ENCODE measurements at places on chromosomes 2 and 18. TPM values are rescaled to one million over a fixed set of nuclear protein-coding genes. Genes with fewer than 3 reads are reported as not detected.

The MAL gene
- total RNA-seq, result 8.7 TPM

The CABLES1 gene
- 3.1 TPM for total RNA-seq

The LYG2 gene
- not detected for total RNA-seq

The SERPINB4 gene
- total RNA-seq, result not detected

The NGEF gene
- 0.51 TPM for total RNA-seq

GRCh38 chr2:238651306-238652052, 196.4 kb upstream of the TWIST2 start:
- DNase-seq, result no peak

GRCh38 chr2:168658706-168659105, 143.7 kb upstream of the NOSTRIN start:
- DNase-seq, result no peak

The HOXD11 gene
- not detected for total RNA-seq

DNA sequence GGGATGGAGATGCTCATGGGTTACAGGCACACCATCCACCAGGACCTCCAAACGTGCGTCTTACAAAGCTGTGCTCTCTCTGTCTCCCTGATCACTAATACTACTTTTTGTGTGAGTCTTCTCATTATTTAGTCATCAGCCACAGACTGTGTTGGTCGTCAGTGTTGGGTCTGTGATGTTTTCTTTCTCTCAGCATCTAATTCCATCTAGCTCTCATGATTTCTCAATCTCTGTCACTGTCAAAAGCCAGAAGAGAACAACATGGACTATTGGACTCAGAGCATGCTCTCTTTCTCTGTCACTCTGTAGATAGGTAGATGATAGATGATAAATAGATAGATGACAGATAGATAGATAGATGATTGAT, 6.0 kb upstream of the ARL4C start:
- DNase-seq, result no peak

The RNASEH1 gene
- total RNA-seq, result 20.9 TPM

- no peak for DNase-seq
Measured at GRCh38 chr2:139652385-139652784, 872.2 kb upstream of the NXPH2 start.

DNA sequence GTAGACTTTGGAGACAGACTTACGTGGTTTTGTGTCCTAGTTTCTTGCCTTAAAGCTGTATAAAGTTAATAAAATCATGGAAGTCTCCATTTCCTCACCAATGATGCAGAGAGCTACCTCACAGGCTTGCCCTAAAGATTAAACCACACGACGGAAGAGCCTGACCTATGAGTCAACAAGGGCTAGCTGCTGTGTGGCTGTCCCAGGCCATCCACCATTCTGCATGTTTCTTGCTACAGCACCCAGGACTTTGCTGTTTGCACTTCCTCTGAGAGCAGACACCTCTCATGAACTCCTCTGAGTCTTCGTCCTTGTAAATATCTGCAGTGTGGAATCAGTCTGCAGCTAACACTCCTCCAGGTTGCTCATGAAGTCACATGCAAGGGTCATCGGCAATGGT, 160.0 kb upstream of the TRIB2 start:
- DNase-seq, result no peak

The ADCYAP1 gene
- total RNA-seq, result not detected

DNA sequence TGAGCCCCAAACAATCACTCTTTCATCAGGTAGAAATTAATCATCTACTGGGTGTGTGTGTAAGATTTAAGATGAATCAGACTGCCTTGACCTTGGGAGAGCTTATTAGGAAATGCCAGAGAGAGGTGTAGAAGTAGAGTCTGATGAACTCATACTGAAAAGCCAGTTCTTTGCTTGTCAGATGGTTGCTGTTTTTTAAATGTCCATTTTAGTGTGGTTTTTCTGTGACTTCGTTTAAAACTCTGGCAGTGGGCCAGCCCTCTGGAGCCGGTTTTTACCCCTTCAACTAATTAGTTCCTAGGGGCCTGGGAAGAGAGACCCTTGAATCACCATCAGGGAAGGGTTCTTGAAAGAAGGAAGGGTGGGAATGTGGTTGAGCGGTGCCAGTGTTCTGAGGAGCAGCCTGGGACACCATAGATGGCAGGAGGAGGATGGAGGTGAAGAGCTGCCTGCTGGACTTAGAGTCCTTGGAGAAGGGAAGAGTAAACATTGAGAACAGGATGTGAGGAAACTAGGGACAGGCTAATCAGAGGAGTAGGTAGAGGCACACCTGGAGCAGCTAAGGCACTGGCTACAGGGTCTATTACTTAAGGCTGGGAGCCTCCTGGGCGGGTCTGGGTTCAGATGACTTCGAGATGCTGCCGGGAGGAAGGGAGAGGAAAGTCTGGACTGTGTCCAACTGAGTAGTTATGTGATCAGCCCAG, 66.1 kb downstream of the LRRFIP1 start:
- DNase-seq, result no peak

The ARHGAP25 gene
- total RNA-seq, result 9.4 TPM

The CHRNA1 gene
- total RNA-seq, result 0.19 TPM

DNA sequence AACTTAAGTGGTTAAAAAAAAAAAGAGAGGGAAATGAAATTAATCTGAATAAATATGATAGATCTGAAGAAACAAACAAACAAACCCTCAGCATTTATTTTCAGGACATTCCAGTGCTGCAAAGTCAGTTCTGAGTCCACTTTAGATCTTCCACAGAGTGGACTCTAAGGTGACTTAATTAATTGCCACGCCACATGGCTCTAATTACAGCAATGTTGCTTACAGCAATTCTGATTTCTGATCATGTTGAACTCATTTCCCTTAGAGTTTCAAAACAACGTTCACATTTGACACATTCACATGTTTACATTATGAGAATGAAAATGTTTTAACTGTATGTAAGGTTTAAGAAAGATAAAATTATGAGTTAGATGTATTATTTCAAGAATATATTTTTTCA, 38.6 kb upstream of the RASGRP3 start:
- no peak for DNase-seq

GRCh38 chr18:42564761-42565160, 550.7 kb downstream of the RIT2 start:
- no peak for DNase-seq

GRCh38 chr18:78573773-78574172, 405.8 kb upstream of the SALL3 start:
- no peak for DNase-seq

GRCh38 chr2:8605351-8606065, 76.3 kb upstream of the ID2 start:
- DNase-seq, result no peak

The STPG4 gene
- total RNA-seq, result not detected

DNA sequence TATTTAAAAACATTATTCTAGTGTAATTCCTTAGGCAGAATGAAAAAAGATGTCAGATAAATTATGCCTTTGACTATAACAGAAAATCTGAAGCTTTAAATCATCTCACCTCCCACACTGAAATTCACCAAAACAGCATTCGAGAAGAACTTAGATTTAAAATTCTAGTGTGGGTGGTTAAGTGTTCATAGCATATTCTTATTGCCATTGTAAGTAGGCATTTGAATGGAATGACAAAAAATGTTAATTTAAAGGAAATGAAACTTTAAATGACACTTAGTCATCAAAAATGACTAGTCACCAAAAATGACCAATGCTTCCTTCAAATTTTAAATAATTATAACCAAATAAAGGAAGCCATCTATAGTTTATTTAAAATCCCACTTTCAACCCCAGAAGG, 7.0 kb upstream of the ZNF407 start:
- DNase-seq, result no peak

The MAP2 gene
- total RNA-seq, result 4.1 TPM

DNA sequence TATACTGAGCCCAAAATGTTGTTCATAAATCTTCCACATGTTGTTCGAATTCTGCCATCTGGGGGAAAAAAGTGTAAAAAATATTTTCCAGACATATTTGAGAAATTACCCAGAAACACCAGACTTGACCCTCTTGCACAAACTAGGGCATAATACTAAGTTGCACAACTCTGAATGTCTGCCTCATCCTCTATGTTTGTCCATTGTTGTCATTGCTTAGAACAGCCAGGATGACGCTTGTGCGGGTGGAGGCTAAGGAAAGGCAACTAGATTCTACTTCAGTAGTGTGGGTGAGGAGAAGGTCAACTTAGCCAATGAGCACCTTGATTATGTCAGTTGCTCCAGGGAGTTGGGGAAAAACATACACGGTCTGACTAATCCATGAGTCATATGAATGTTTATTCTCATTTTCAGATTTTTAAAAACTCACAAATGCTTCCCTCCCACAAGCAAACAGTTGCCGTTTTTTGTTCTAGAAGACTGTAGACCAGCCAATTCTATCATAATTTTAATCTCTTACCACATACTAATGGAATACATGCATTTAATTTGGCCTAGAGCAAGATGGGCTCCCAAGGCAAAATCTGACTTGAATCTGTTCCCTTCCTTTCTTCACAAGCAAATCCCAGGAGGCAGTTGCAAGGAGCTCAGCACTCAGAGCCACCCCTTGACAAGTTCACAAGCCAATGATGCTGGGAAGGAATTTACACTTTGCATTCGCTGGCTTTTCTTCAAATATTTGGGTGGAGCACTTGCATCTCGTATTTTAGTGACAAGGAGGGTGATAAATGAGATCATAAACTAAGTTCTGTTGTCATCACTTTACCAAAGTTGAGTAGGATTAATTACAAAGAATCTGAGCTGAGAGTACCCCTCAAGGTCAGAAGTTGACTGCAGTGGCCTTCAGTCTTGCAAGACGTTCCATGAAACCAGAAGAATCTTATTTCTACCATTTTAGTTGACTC, 163.2 kb upstream of the TWIST2 start:
- no peak for DNase-seq

- DNase-seq, result no peak
Measured at GRCh38 chr2:191255756-191256312, 10.6 kb downstream of the MYO1B start.

DNA sequence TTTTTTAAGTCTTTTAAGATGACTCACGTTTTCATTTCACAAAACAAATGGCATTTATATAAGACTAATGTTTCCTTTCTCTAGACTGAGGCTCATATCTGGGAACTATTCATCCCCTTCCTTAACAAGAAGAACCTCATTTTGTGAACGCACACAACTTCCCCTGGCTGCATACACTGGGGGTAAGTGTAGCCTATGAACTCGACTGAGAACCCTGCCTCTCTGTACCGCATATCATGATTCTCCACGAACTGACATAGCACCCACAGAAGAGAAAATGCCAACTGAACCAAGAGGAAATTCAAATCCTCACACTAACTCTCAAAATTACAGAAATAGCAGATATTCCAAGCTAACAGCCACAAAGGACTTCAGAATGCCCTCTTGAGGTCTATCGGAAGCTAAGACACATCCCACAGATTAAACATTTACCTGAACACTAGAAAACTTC, 236.7 kb downstream of the TCF4 start:
- DNase-seq, result no peak

GRCh38 chr2:37061776-37062175, 22.4 kb downstream of the HEATR5B start:
- no peak for DNase-seq

The COL5A2 gene
- 10.5 TPM for total RNA-seq

DNA sequence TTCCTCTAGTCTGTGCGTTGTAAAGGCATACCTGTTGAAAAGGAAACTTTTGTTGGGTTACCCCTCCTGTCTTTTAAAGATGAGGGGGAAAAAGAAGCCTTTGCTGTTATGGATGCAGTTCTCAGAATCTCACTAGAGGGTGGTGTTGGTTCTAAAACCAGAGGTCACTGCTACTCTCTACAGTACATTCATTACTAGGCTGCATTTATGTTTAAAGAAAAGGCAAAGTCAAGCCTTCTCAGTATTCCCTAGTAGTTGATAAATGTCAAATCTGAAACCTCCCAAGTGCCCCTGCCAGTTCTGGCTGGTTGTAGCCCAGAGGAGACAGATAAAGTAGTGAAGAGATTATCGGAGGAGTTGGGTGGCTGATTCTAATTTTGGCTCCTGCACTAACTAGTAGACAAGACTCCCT, 1.4 kb upstream of the PLCL1 start:
- DNase-seq, result no peak

DNA sequence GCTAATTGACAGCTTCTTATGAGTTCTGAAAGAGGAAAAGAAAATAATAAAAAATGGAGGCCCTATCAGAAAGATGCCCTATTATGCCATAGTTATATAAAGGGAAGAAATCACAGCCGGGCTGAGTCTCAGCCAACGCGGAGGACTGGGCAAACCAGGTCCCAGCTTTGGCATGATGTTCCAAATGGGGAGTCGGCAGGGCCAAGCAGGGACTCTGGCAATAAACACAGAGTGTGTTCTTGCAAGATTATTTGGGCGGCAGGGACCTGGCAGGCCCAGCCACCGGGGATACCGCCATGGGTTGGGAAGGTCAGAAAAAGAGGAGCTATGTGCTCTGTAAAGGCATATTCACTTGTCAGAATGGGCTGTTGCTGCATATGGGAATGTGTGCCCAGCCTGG, 694.9 kb downstream of the BCL11A start:
- no peak for DNase-seq

- no peak for DNase-seq
Measured at GRCh38 chr2:7780321-7780720, 863.1 kb downstream of the RNF144A start.

DNA sequence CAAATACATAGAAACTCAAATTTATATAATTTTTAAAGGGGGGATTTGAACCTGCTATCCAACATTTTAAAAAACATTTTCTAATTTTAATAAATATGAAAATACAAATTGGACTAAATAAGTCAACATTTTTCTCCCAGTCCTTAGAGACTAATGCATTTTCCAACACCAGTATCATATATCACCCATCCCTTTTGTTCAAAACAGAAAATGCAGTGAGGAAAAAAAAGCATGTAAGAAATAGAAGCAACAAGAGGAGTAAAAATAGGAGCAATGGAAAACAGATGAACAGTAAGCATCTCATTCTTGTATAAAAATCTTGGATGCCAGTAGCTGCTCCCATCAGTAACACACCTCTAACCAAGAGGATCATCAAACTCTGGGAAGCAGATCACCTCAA, 25.5 kb downstream of the KLF7 start:
- no peak for DNase-seq

- DNase-seq, result no peak
Measured at GRCh38 chr2:144935191-144935590, 415.3 kb upstream of the ZEB2 start.

The TXNDC2 gene
- not detected for total RNA-seq

- DNase-seq, result no peak
Measured at GRCh38 chr2:68417926-68418325, 49.2 kb downstream of the FBXO48 start.

GRCh38 chr2:101710471-101711318, 13.2 kb downstream of the MAP4K4 start:
- DNase-seq, result no peak
